ENCODE measurements at places on chromosomes 6 and 20.

DNA sequence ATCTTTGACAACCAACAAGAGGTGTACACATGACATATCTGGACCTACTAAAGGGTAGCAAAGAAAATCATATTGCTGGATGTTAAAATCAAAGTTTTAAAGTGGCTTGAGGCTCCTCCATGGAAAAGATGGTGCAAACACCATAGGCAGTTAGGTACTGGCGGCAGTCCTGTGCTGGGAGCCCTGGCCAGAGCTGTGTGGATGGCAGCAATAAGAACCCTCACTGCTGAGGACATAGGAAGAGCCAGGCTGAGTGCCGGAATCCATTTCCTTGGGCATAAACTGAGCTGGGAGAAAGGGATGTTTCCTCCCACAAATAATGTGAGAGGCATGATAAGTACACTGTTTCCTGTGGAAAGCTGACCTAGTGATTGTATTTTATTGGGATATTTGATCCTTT lies 89.9 kb downstream of the ARID1B start:
- DNase-seq = no peak

- DNase-seq = no peak
These were observed 46.6 kb upstream of the EDN3 start for GRCh38 chr20:59253779-59254319.

DNA sequence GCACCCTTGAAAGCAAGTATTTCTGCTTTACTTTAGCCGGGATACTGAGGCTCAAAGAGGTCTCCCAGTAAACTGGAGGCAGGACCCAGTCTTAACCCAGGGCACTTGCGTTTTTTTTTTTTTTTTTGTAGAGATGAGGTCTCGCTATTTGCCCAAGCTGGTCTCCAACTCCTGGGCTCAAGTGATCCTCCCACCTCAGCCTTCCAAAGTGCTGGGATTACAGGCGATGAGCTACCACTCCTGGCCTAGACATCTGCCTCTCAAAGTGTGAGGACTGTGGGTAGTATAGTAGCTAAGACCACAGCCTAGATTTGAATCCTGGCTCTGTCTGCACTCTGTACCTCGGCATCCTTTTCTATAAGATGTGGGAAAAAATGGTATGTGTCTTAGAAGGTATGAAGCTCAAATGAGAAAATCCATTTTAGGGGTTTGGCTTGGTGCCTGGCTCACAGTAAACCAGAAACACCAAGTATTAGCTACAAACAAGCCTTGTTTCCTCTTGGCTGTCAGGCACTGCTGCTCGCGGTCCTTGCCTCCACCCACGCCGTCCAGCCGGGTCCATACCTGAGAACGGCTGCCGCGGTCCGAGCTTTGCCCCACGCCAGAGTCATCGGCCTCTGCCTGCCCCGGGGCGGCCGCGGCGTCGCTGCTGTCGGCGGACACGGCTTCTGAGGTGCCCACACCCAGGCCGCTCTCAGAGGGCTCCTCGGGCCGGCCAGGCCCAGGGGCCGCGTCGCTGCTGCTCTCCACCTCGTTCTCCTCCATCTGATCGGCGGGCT lies 1.2 kb downstream of the ZNF335 start:
- DNase-seq = peak; percentile 33

GRCh38 chr6:28978133-28978491 lies 27.0 kb downstream of the ZNF311 start:
- DNase-seq = no peak

GRCh38 chr6:90643381-90643780 lies 56.5 kb upstream of the MAP3K7 start:
- no peak for DNase-seq

GRCh38 chr6:33960345-33961313 lies 156.8 kb upstream of the MLN start:
- no peak for DNase-seq

- no peak for DNase-seq
These were observed 868.6 kb upstream of the GJE1 start for GRCh38 chr6:141264101-141264500.

DNA sequence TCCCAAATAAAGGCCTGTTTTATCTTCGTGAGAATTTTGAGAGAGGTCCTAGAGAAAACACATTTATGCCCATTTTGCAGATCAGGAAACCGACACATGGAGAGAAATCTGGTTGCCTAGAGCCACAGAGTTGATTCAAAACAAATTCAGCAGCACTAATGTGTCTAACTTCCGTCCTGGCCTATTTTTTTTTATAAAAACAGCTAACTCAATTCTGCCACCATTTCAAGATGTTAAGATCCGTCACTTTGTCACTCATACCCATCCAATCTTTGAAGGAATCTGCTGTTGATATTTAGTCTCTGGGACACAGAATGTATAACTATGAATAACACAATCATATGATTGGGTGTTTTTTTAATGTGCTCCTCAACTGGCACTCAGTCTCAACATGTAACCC lies 611.1 kb upstream of the ARID1B start:
- DNase-seq = no peak

GRCh38 chr6:3712827-3713665 lies 38.5 kb downstream of the PXDC1 start:
- DNase-seq = no peak
